ENCODE measurements at places on chromosomes 6 and 20. TPM values are rescaled to one million over a fixed set of nuclear protein-coding genes. Genes with fewer than 3 reads are reported as not detected.

Gene NKX2-2
- not detected for polyA plus RNA-seq

Gene LPA
- not detected for polyA plus RNA-seq

Gene CCN6
- polyA plus RNA-seq, result 0.73 TPM

Gene TNXB
- 1.1 TPM for polyA plus RNA-seq

Gene ZKSCAN8
- polyA plus RNA-seq, result 4.0 TPM

Gene ZMYND8
- polyA plus RNA-seq, result 122 TPM

Gene ADGRF1
- not detected for polyA plus RNA-seq

Gene EMILIN3
- polyA plus RNA-seq, result 0.53 TPM

Gene RIPPLY2
- 4.0 TPM for polyA plus RNA-seq

Gene HRH3
- polyA plus RNA-seq, result 1.5 TPM

Gene PPP1R3G
- polyA plus RNA-seq, result 0.05 TPM

Gene ZNF311
- 1.5 TPM for polyA plus RNA-seq

Gene BIRC7
- polyA plus RNA-seq, result not detected

Gene EPB41L1
- polyA plus RNA-seq, result 29.9 TPM

Gene SS18L1
- polyA plus RNA-seq, result 6.5 TPM

Gene NFYA
- polyA plus RNA-seq, result 10.8 TPM

Gene TDRD6
- polyA plus RNA-seq, result 0.24 TPM

Gene TRIM31
- polyA plus RNA-seq, result 0.10 TPM

Gene FOXQ1
- not detected for polyA plus RNA-seq

Gene RBM24
- 0.27 TPM for polyA plus RNA-seq

Gene HTR1E
- not detected for polyA plus RNA-seq

Gene PRELID3B
- 42.7 TPM for polyA plus RNA-seq

Gene NEURL2
- 4.5 TPM for polyA plus RNA-seq

Gene PDYN
- 0.21 TPM for polyA plus RNA-seq

Gene COL10A1
- 0.31 TPM for polyA plus RNA-seq

Gene KCNK16
- not detected for polyA plus RNA-seq

Gene KHDC1L
- polyA plus RNA-seq, result not detected

Gene TRERF1
- polyA plus RNA-seq, result 11.1 TPM

Gene SLC16A10
- polyA plus RNA-seq, result 12.1 TPM

Gene GJA10
- not detected for polyA plus RNA-seq

Gene PGC
- polyA plus RNA-seq, result not detected

Gene CRISP3
- not detected for polyA plus RNA-seq

Gene CST4
- polyA plus RNA-seq, result not detected

Gene OOEP
- 0.73 TPM for polyA plus RNA-seq

Gene SLC26A8
- polyA plus RNA-seq, result 0.89 TPM

Gene CALHM5
- 0.03 TPM for polyA plus RNA-seq

Gene RRAGD
- polyA plus RNA-seq, result 7.0 TPM

Gene TREML2
- not detected for polyA plus RNA-seq

Gene C6orf15
- not detected for polyA plus RNA-seq

Gene WFDC2
- 161 TPM for polyA plus RNA-seq

Gene UBE2C
- polyA plus RNA-seq, result 698 TPM

Gene PPP1R14C
- polyA plus RNA-seq, result 0.90 TPM

Gene RUNX2
- polyA plus RNA-seq, result 0.80 TPM

Gene PRL
- not detected for polyA plus RNA-seq

Gene EDN3
- polyA plus RNA-seq, result 0.13 TPM

All from GM23338 (cell line).